ENCODE measurements at places on chromosomes 6 and 20.

- DNase-seq = no peak
Observed at GRCh38 chr20:2246069-2246491, 49.7 kb upstream of the TGM3 start.

DNA sequence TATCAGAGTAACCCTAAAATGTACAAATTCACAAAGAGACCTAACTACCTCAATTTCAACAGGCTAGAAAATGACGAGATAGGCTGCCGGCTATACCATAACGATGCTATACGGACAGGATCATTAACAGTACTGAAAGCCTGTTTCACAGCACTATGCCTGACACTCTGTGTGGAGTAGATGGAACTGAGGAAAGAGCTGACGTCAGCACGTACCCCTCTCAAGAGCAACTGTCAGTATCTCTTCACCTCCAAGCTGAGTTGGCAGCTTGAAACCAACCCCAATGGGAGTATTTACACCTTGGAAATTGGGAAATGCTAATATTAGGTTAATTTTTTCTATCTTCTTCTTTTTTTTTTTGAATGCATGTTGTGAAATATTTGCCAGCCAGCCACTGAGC lies 53.6 kb downstream of the HUS1B start:
- no peak for DNase-seq

DNA sequence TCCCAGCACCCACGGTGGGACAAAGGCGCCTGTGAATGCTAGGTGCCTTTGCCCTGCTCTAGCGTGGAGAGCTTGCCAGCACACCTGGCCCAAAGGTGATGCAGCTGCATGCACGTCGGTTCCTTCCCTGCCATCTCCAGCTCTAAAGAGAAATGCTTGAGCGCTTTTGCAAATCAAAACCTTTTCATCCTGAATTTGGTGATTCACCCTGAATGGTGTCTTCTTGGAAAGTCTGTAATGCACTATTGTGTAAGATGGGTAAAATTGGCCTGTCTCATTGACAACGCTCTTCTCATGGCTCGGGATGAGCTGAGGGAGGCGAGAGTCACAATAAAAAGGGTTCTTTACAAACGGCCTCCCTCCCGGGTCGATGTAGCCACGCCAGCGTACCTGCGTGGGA lies 103.1 kb upstream of the ID4 start:
- DNase-seq = no peak

DNA sequence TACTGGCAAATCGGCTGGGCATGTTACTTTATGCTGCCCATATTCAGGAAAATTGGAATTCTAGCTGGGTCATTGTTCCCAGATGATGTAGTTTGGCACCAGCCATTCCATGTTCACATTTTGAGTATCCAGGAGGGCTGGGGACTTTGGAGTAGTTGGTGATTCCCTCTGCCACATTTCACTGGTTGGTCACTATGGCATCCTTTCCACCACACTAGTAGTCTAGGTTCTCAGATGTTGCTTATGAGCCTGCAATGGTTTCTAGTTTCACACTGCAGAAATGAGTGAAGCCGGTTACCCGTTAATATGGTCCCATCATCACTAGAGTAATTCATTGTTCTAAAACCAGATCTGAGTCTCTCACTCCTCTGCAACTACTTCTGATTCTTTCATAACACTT lies 4.6 kb downstream of the PTPN1 start:
- no peak for DNase-seq

DNA sequence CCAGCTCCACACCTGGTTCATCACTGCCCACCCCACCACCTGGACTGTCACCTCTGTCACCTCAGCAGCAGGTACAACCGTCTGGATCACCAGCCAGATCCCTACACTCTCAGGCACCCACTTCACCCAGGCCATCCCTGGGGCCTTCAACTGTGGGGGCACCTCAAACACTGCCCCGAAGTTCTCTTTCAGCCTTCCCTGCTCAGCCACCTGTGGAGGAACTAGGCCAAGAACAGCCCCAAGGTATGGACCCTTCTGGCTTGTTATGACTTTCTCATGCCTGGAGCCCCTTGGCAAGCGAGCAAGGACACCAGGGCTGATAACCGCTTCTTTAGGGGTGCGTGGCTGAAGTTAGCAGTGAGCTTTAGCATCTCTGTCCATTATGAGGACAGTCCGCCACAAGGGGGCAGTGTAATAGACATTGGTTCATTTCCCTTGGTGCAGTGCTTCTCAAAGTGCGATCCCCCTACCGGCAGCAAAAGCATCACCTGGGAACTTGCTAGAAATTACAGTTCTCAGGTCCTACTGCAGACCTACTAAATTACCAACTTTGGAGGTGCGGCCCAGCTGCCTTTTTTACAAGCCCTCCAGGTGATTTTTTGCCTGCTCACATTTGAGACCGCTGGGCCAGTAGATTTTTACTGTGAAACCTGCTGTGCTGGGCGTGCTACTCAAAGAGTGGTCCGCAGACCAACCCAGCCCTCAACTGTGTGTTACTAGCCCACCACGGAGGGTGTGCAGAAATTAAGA lies 32.5 kb downstream of the PNPLA1 start:
- DNase-seq = peak; percentile 96

DNA sequence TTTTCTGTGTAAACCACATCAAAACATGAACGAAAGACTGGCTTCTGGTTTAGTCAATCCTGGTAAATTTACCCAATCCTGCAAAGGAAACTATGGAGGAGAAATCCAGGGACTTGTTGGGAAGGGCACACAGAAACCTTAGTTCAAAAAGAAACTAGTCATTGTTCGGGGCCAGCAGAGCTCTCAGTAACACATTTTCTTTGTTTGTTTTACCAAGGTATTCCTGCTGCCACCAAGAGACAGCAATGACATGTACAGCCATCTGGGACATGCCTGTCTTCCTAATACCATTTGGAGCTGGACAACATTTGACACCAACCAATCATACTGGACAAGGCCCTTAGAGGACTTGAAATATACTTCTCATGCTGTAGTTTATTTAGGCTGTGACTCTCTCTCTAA lies 8.3 kb downstream of the OARD1 start:
- DNase-seq = no peak

GRCh38 chr20:44097521-44098255 lies 89.3 kb downstream of the JPH2 start:
- DNase-seq = no peak

GRCh38 chr20:20869161-20869775 lies 156.8 kb upstream of the RALGAPA2 start:
- no peak for DNase-seq

- DNase-seq = no peak
Observed at GRCh38 chr20:33333616-33334015, 50.6 kb downstream of the BPIFB1 start.

DNA sequence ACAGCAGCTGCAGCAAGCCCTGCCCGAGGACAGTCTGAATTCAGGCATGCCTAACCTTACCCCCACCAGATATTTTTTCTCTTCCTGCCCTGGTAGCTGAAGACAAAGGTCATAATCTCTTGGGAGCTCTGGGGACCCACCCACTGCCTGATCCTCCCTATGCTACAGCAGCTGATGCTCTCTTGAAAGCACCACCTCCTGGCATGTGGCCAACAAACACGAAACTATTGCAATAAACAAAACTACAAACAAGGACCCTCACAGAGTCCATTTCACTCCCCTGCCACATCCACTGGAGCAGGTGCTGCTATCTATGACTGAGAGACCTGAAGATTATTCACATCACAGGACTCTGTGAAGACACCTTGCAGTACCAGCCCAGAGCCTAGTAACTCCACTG lies 238.5 kb upstream of the HS3ST5 start:
- no peak for DNase-seq

- no peak for DNase-seq
Observed at GRCh38 chr6:90583836-90584481, 2.9 kb downstream of the MAP3K7 start.

DNA sequence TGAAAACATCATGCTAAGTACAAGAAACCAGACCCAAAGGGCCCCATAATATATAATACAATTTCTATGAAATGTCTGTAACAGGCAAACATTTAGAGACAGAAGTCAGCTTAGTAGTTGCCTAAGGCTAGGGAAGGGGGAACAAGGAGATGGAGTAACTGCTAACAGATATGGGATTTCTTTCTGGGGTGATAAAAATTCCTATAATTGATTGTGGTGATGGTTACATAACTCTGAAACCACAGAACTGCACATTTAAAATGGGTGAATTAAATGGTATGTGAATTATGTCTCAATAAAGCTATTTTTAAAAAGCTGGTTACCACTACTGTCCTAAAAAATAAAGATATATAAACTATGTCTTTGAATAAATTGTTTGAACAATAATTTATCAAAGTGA lies 3.2 kb downstream of the CEP162 start:
- DNase-seq = no peak

- no peak for DNase-seq
Observed at GRCh38 chr20:47529840-47530239, 28.2 kb downstream of the NCOA3 start.

- DNase-seq = no peak
Observed at GRCh38 chr6:13563009-13563408, 11.4 kb upstream of the SIRT5 start.
